CD8-positive, alpha-beta T cell (primary cell): ENCODE measurements at places on chromosomes 3 and 15. TPM values are rescaled to one million over a fixed set of nuclear protein-coding genes. Genes with fewer than 3 reads are reported as not detected.
A peak's percentile ranks its signal among the peaks of the same experiment; 100 is the strongest.

DNA sequence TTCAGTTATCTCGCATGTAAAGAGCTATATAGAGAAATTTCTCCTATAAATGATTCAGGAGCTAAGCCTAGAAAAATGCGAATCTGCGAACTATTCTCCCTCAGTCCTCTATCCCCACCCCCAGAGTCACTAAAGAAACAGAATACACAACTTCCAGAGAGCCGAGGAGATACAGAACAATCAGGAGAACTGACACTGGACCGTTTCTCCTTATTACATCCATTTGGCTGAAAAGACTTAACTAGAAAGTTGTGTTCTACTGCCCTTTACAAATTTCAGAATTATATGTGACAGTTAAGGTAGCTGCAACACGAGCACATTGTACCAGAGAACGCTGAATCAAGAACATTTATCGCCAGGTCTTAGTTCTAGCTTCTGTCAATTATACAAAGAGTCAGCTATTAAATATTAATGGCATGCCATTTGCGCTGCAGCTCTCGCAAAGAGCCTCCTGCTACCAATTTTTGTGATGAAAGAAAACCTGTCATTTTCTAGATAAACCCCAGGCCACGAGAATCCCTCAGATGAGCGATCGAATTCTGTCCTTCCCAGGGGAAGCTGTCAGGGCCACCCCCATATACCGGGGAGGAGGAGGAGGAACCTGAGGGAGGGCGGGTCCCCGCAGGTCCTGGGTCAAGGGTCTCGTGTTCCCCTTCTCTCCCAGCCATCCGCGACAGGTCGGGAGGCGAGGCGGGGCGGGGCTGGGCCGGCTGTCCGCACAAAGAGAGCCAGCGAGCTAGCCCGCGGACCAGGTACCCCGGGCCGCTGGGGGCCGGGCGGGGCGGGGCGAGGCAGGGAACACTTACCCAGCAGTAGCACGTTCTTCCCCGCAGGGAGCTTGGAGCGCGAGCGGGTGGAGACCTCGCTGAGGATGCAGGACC lies 878 bp downstream of the DYNC1LI1 start:
- peak; percentile 7 for DNase-seq

- DNase-seq, result no peak
These were observed 1.7 kb downstream of the EPB42 start for GRCh38 chr15:43218908-43219706.

GRCh38 chr15:28021281-28022039 lies 77.7 kb downstream of the OCA2 start:
- peak; percentile 23 for DNase-seq

DNA sequence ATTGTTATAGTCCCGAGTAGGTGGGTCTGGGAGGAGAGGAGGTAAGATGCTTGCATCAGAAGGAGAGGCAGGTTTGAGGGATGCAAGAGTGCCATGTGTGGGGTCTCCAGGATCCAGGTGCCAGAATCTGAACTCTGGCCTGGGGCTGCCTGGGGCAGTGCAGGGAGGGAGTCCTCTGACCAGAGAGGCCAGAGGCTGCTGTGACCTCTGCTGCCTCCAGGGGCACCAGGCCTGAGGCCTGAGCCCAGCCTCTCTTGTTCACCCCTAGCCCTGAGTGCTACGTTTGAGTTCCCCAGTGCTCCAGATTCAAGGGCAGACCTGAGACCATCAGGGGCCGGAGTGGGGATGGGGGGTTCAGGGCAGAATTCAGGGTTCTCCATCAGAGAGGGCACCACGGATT lies 7.4 kb downstream of the SLC38A3 start:
- no peak for DNase-seq

DNA sequence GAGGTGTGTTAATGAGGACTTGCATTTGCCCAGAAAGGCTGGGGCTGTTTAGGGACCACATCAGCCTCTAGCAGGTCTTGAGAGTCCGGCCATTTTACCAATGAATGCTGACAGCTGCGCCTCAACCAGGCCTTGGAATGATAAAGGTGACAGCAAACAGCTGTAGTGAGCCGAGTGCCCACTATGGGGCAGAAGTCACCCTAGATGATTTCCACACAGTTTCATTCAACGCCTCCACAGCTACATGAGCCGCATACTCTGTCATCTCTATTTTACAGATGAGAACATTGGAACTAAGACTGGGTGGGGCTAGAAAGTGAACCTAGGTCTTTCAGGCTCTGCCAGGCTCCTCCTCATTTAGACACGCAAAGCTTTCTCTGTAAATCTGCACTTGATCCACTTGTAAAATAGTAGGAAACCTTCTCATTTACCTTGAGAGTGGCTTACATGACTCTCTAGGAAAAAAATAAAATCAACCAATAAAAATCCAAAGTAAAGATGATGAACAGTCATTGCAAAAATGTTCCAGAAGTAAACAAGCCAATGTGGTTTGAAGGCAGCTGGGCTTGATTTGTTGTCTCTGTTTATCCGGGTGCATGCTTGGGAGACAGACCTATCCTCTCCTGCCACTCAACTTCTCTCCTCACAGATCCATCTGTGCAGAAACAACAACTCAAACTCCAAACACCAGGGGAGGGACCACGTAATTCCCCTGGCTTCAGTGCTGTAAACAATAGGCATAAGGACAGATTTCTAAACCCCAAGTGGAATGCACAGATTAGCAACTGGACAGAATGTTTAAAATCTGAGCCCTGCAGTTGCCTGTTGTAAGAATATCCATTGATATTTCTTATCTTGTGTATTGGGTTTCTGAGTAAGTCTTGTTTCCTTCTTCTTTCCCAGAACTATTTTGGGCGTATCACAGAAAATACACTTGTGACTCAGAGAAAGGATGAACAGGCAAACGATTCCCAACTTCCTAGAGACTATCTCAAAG lies 31.5 kb upstream of the LDHAL6B start:
- peak; percentile 39 for DNase-seq

The SI gene
- total RNA-seq, result not detected

The ZNF501 gene
- total RNA-seq, result 0.87 TPM

The ITIH1 gene
- not detected for total RNA-seq

The GABRB3 gene
- 0.11 TPM for total RNA-seq

- DNase-seq, result no peak
These were observed 2.6 kb upstream of the UBE2Q2 start for GRCh38 chr15:75840659-75841058.

- DNase-seq, result no peak
These were observed 41.1 kb upstream of the LIPC start for GRCh38 chr15:58390655-58391054.

- DNase-seq, result no peak
These were observed 14.1 kb downstream of the TTC21A start for GRCh38 chr3:39121621-39122020.

- no peak for DNase-seq
These were observed 283.2 kb upstream of the KCNH8 start for GRCh38 chr3:18864933-18865731.

DNA sequence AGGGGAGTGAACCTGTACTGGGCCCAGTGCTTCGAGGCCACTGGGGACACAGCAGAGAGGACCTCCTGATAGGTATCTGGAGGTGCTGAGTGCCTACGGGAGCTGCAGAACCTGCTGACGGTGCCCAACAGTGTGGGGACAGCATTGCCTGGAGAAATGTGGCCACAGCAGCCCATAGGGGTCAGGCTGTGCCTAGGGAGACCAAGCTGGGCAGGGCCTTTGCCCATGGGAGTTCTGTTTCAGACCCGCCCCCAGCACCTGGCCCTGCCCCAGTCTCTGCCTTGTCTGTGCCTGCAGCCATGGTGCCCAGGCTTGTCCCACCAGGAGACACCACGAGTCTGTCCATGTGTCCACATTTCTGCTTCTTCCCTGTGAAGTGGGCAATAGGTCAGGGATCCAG lies 15.3 kb upstream of the RPL32 start:
- no peak for DNase-seq

The KCNAB1 gene
- total RNA-seq, result not detected

GRCh38 chr3:12470111-12470510 lies 14.2 kb upstream of the TSEN2 start:
- no peak for DNase-seq

GRCh38 chr15:76071806-76072205 lies 12.0 kb downstream of the TMEM266 start:
- DNase-seq, result no peak

DNA sequence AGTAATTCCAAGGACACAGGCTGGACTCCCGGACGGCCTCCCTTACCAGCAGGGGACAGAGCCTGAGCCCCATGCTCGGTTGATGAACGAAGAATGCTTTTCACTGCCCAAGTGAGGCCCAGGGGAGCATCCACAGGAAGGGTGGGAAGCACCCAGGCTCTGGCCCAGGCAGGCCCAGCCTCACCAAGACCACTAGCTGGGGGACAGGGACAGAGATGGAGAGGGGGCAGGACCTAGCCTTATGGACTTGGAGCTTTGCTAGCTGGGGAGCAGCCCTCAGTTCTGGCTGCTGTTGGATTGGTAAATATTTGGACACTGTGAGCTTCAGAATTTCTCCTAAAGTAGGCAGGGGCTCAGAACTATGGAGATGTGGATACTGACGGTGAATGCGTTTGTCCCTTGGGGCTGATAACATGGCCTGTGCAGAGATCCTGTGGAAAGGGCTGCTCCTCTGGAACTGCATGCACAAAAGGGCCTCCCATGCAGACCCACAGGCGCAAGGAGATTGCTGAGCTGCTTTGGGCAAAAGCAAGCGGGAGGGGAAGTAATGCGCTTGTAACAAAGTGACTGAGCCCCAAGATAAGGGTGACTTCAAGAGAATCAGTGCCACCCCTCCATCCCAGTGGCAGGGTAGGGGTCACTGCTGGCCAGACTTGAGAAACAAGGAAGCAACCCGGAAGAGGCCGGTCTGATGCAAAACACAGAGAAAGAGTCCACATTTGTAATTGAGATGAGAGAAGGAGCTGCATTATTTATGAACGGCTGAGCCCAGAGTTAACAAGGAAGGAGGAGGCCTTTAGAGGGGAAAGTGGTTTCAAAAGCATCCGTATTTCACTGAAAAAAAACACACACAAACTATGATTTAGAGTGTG lies 70.1 kb upstream of the MEF2A start:
- no peak for DNase-seq

DNA sequence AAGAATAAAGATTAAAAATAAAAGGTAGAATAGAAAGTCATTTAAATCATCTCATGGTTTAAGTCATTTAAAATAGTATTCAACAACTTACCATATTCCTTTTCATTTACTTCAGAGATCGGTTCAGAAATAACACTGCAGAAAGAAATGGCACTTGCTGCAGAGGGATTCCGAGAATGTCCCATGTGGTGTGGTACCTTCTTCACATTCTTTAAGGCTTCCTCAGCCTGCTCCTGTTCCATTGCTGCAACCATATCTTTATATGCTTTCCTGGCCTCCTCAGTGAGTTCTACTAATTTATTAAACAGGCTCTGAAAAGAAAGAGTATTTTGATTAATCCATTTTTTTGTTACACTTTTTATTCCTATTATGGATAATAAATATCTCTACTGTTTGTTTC lies 32.6 kb upstream of the SHC4 start:
- no peak for DNase-seq

The NBEAL2 gene
- total RNA-seq, result 201 TPM

GRCh38 chr3:128613083-128613829 lies 37.4 kb downstream of the RPN1 start:
- no peak for DNase-seq

The LIPC gene
- 0.86 TPM for total RNA-seq
